PC-9 (cell line): ENCODE measurements at places on chromosomes 6 and 20. TPM values are rescaled to one million over a fixed set of nuclear protein-coding genes. Genes with fewer than 3 reads are reported as not detected.

DNA sequence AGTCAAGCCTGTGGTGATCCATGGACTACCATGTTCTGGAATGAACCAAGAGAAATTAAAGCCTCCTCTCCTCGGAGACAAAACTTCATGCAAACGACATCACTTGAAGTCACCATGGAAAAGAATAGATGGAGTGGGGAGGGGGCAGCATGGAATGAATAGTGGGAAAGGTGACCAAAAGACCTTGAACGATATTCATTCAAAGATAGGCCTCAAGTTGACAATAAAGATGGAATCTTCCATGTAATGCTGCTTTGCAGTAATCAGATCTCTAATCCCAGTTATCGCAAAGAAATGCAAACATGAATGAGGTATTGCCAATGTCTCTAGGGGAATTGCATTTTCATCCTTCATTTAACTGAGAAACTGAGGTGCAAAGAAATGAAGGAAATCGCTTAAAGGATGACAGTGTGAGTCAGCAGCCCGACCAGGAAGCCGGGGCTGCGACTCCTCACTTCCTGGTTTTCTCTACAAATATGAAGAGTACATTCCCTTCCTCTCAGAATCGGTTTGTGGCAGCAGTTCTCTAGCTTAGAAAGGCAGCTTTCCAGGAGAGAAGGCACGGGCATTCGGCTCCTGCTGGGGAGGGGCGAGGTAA, 65.6 kb upstream of the RREB1 start:
- no peaks in the 10 kb centered on the region for H3K36me3 ChIP-seq
- peak overlapping the region; percentile 21; the same call in 1 of the 2 replicates for H3K27ac ChIP-seq
- peak; percentile 42 for DNase-seq
- no peak overlapping the region for H3K4me3 ChIP-seq
- H3K4me1 ChIP-seq = peaks cover 18% of the 10 kb centered on the region

- H3K36me3 ChIP-seq = no peaks in the 10 kb centered on the region
Measured at GRCh38 chr6:43801495-43802181, 31.6 kb downstream of the VEGFA start.

GRCh38 chr6:106300944-106301343, 24.6 kb downstream of the ATG5 start:
- H3K27ac ChIP-seq = no peak overlapping the region
- DNase-seq = no peak
- no peaks in the 10 kb centered on the region for H3K4me1 ChIP-seq
- H3K27me3 ChIP-seq = no peaks in the 10 kb centered on the region
- no peaks in the 10 kb centered on the region for H3K36me3 ChIP-seq

GRCh38 chr20:63119963-63120807, 95.7 kb downstream of the YTHDF1 start:
- peaks cover 100% of the 10 kb centered on the region for H3K27me3 ChIP-seq
- no peak overlapping the region for H3K4me3 ChIP-seq
- no peaks in the 10 kb centered on the region for H3K4me1 ChIP-seq
- DNase-seq = no peak

- no peak overlapping the region for H3K4me3 ChIP-seq
- H3K27me3 ChIP-seq = no peaks in the 10 kb centered on the region
- H3K27ac ChIP-seq = no peak overlapping the region
Measured at GRCh38 chr6:152236370-152237097, 400.6 kb downstream of the SYNE1 start.

GRCh38 chr20:32052778-32053362, 828 bp downstream of the HCK start:
- DNase-seq = no peak
- no peak overlapping the region for H3K4me3 ChIP-seq
- no peaks in the 10 kb centered on the region for H3K4me1 ChIP-seq
- H3K36me3 ChIP-seq = no peaks in the 10 kb centered on the region
- H3K27me3 ChIP-seq = peaks cover 80% of the 10 kb centered on the region
- no peak overlapping the region for H3K27ac ChIP-seq

- no peaks in the 10 kb centered on the region for H3K4me1 ChIP-seq
Measured at GRCh38 chr6:20969551-20969950, 435.3 kb downstream of the CDKAL1 start.

- peaks cover 5% of the 10 kb centered on the region; the same call in 1 of the 2 replicates for H3K36me3 ChIP-seq
- no peaks in the 10 kb centered on the region for H3K27me3 ChIP-seq
- peak overlapping the region; percentile 84 for H3K4me3 ChIP-seq
- H3K27ac ChIP-seq = peak overlapping the region; percentile 97
- no peak for DNase-seq
- peaks cover 16% of the 10 kb centered on the region for H3K4me1 ChIP-seq
Measured at GRCh38 chr20:10673176-10673841, 490 bp downstream of the JAG1 start.

Gene IL17A
- not detected in 2 replicates for total RNA-seq

Gene ZKSCAN4
- 6.0 and 6.7 TPM in 2 replicates for total RNA-seq

Gene ADGRF1
- 112 and 162 TPM in 2 replicates for total RNA-seq

Gene SDC4
- total RNA-seq = 114 and 117 TPM in 2 replicates

Gene LAMA2
- total RNA-seq = 2.3 and 2.8 TPM in 2 replicates

Gene NR2E1
- not detected in 2 replicates for total RNA-seq

Gene MYLK2
- 0.18 and 0.50 TPM in 2 replicates for total RNA-seq

Gene HRH3
- total RNA-seq = not detected in 2 replicates
